IMR-90 (cell line): ENCODE measurements at places on chromosomes 7 and 10. TPM values are rescaled to one million over a fixed set of nuclear protein-coding genes. Genes with fewer than 3 reads are reported as not detected.

The GPR37 gene
- polyA plus RNA-seq, result 3.8 and 4.6 TPM in 2 replicates

The INPP5A gene
- polyA plus RNA-seq, result 20.6 and 21.4 TPM in 2 replicates

The CARD11 gene
- polyA plus RNA-seq, result 0.26 and 0.53 TPM in 2 replicates

The MRPL32 gene
- 66.6 and 75.3 TPM in 2 replicates for polyA plus RNA-seq
